ENCODE measurements at places on chromosomes 13 and 19. TPM values are rescaled to one million over a fixed set of nuclear protein-coding genes. Genes with fewer than 3 reads are reported as not detected.

Gene NTF4
- total RNA-seq, result 7.3 TPM

Gene ZNF208
- total RNA-seq, result 0.05 TPM

Gene PGLYRP1
- total RNA-seq, result not detected

Gene DOCK9
- total RNA-seq, result 56.3 TPM

Gene LILRB2
- not detected for total RNA-seq

Gene FGF22
- not detected for total RNA-seq

DNA sequence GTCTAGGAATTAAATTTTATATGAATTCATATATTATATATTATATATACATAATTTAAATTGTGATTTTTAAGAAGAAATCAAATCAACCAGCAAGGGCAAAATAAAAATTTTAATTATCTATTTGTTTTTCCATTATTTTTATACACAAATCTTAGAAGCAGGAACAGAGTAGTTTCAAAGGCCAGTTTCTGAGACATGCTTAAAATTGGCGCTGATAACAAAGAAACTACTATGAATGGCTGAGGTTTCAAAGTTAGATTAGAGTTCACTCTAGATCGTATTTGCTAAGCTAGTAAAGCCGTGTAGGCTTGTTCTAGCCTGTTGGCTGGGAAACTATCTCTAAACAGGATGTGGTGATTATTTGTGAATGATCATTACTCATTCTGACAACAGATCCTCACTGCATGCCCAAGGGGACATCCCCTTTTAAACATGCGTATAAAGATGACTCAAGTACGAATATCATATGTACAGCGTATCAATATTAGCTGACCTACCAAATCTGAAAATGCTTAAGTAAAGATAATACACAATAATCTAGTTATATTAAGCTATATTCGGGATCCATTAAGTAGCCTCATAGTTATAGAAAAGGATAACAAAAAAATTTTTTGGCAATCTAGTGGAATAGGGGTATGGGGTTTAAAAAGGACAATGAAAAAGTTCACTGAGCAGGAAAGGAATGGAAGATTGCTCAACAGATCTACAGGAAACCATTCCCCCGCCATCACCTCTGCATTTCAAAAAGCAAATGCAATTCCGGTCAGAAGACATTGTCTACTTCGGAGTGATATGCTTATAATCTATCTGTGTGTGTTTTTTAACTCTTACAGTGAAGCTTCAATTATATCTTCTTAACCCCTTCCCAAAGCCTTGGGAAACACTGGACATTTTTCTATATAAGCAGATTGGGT lies 150.1 kb downstream of the SHISA2 start:
- no peak overlapping the region for H3K4me3 ChIP-seq
- DNase-seq, result peak; percentile 86

- H3K36me3 ChIP-seq, result no peaks in the 10 kb centered on the region
- H3K27me3 ChIP-seq, result no peaks in the 10 kb centered on the region
- no peaks in the 10 kb centered on the region for H3K4me1 ChIP-seq
- H3K27ac ChIP-seq, result no peak overlapping the region
- no peak overlapping the region for H3K4me3 ChIP-seq
Measured at GRCh38 chr13:33994826-33995502, 177.0 kb downstream of the RFC3 start.

- DNase-seq, result no peak
- H3K4me1 ChIP-seq, result no peaks in the 10 kb centered on the region
- H3K27me3 ChIP-seq, result no peaks in the 10 kb centered on the region
- H3K27ac ChIP-seq, result no peak overlapping the region
- H3K4me3 ChIP-seq, result no peak overlapping the region
Measured at GRCh38 chr13:61138857-61139256, 276.8 kb downstream of the PCDH20 start.

DNA sequence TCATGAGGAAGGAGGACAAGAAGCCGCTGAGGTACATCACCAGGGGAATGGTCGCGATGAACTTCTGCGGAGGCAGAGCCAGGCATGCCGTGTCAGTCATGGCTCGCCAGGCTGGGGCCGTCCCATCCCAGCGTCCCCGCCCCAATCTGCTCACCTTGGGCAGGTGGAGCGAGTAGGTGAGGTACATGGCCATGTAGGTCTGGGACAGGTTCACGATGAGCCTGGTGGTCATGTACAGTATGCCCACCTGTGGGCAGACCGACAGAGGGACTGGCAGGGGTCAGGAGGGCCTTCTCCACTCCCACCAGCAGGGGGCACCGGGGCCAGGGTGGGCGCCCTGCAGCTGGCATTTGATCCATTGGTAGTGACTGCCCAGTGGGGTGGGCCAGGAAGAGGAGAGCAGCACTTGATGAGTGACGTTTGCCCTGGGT lies 8.3 kb downstream of the TEKTIP1 start:
- H3K36me3 ChIP-seq, result peaks cover 3% of the 10 kb centered on the region
- H3K4me1 ChIP-seq, result no peaks in the 10 kb centered on the region
- no peaks in the 10 kb centered on the region for H3K27me3 ChIP-seq
- H3K4me3 ChIP-seq, result no peak overlapping the region

DNA sequence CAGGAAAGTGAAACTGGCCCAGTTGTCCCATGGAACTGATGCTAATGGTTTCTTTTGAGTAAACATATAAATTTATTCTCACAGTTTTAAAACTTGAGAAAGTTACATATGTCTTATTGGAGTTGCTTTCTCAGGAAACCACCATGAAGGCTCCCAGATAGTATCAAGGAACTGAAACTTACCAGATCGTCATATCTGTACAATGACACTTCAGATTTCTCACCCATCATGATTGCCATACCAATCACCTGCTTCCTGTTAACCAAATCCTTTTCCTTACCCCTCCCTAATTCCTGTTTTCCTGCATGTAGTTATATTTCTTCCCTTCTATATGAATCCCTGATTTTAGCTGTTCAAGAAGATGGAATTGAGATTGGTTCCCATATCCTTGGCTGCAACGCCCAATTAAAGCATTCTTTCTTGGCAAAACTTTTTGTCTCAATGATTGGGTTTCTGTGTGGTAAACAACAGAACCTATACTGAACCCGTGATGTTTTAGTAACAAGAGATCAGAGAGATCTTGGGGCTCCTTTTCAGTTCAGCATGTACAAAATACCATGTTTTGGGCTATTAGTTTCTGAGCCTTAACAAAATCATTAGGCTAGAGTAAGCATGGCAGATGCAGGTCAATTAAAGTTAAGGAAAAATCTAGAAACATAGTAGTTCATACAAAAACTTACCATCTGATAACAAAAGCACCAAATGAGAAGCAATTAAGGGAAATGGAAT lies 781.3 kb upstream of the MIR17HG start:
- DNase-seq, result no peak
- H3K27ac ChIP-seq, result no peak overlapping the region
- H3K36me3 ChIP-seq, result no peaks in the 10 kb centered on the region
- H3K4me3 ChIP-seq, result no peak overlapping the region
- no peaks in the 10 kb centered on the region for H3K27me3 ChIP-seq

- no peaks in the 10 kb centered on the region for H3K4me1 ChIP-seq
- no peak overlapping the region for H3K27ac ChIP-seq
- no peak overlapping the region for H3K4me3 ChIP-seq
- no peak for DNase-seq
Measured at GRCh38 chr13:103410002-103410401, 343.8 kb upstream of the SLC10A2 start.

DNA sequence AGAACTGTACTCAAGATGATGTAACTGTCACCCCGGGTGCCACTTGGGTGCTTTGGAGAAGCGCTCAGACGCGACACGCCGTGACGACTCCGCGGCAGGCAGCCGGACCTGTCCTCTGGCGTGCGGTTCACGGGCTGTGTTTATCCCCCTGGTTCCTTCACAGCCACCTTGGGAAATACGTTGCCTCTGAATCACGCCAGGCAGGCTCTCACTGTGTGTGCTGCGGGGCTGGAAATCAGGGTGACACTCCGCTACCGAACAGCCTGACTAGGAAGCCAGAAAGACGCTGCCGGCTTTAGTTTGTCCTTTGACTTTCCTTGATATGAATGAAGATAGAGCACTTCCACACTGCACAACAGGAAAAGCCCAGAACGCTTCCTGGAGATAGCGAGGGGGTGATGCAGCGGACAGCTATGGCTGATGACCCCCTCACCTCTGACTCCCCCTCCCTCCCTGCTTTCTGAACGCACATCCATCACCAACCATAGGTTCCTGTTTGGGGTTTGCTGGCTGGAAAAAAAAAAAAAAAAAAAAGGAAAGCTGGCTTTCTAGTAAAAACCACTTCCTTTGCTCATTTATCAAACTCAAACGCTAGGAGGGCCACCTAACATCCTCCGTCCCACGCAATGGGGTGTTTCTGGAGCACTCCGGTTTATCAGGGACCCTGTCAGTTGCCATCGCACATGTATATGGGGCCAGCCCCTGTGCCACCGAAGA lies 3.7 kb upstream of the GP6 start:
- DNase-seq, result no peak
- H3K36me3 ChIP-seq, result no peaks in the 10 kb centered on the region
- H3K4me3 ChIP-seq, result no peak overlapping the region
- H3K27me3 ChIP-seq, result no peaks in the 10 kb centered on the region

DNA sequence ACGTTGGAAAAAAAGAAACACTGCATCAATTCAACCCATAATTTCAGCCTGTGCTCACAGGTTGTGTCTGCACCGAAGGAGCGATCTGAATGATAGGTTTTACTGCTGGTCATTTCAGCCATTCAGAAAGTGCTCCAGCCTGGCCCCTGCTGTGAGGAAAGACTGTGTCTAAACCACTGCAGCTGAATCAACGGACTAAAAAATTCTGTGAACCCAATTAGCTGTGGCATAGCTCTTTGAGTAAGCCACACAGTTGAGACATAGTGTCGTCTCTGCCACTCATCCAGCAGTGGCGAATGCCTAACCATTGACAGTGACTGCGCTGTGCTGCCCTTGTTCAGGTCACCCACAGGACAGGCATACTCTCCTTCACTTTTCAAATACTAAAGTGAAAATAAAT lies 179.8 kb downstream of the COG6 start:
- no peaks in the 10 kb centered on the region for H3K4me1 ChIP-seq
- no peaks in the 10 kb centered on the region for H3K27me3 ChIP-seq
- H3K27ac ChIP-seq, result no peak overlapping the region
- no peak for DNase-seq

DNA sequence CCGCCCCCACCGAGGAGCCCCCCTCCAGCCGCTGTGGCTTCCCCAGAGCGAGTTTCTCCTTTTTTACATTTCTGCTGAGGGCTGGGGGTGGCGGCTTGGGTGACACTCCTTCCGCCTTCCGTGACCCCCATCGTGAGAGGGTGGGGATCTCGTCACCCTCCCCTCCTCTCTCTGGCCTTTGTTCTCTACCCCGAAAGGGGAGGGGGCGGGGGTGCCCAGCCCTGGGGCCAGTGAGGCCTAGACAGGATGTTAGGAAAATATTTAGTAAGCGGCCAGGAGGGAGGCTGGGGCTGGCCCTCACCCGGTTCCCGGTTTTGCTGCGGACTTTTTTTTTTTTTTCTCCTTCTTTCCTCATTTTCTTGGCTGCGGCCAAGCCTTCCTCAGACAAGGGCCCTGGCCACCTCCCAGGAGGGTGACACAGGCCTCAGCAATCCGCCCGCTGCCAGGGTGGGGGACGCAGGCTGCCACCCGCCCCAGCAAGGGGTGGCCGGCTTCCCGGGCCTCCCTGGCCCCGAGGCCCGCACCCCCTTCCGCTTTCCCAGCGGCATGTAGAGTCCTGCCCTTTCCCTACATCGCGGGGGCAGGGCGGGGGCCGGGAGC lies 3.9 kb downstream of the MIDN start:
- no peaks in the 10 kb centered on the region for H3K27me3 ChIP-seq
- peaks cover 22% of the 10 kb centered on the region for H3K36me3 ChIP-seq
- H3K4me3 ChIP-seq, result peak overlapping the region; percentile 84
- H3K4me1 ChIP-seq, result peaks cover 41% of the 10 kb centered on the region
- peak; percentile 93 for DNase-seq

- H3K4me1 ChIP-seq, result peaks cover 3% of the 10 kb centered on the region
- H3K27ac ChIP-seq, result no peak overlapping the region
Measured at GRCh38 chr13:77036279-77036678, 9.3 kb upstream of the FBXL3 start.

GRCh38 chr13:59413126-59413525 lies 750.6 kb downstream of the DIAPH3 start:
- no peak overlapping the region for H3K4me3 ChIP-seq
- H3K27ac ChIP-seq, result no peak overlapping the region
- no peaks in the 10 kb centered on the region for H3K4me1 ChIP-seq
- H3K36me3 ChIP-seq, result no peaks in the 10 kb centered on the region

- no peaks in the 10 kb centered on the region for H3K36me3 ChIP-seq
- no peak for DNase-seq
- H3K27me3 ChIP-seq, result no peaks in the 10 kb centered on the region
- H3K27ac ChIP-seq, result no peak overlapping the region
- H3K4me3 ChIP-seq, result no peak overlapping the region
Measured at GRCh38 chr19:29897466-29897865, 44.6 kb upstream of the URI1 start.

Measured in astrocyte (in vitro differentiated cells and primary cell).